ENCODE measurements at places on chromosomes 5 and 9.

- DNase-seq, result no peak
These were observed 36.4 kb downstream of the LARP1 start for GRCh38 chr5:154791535-154791934.

DNA sequence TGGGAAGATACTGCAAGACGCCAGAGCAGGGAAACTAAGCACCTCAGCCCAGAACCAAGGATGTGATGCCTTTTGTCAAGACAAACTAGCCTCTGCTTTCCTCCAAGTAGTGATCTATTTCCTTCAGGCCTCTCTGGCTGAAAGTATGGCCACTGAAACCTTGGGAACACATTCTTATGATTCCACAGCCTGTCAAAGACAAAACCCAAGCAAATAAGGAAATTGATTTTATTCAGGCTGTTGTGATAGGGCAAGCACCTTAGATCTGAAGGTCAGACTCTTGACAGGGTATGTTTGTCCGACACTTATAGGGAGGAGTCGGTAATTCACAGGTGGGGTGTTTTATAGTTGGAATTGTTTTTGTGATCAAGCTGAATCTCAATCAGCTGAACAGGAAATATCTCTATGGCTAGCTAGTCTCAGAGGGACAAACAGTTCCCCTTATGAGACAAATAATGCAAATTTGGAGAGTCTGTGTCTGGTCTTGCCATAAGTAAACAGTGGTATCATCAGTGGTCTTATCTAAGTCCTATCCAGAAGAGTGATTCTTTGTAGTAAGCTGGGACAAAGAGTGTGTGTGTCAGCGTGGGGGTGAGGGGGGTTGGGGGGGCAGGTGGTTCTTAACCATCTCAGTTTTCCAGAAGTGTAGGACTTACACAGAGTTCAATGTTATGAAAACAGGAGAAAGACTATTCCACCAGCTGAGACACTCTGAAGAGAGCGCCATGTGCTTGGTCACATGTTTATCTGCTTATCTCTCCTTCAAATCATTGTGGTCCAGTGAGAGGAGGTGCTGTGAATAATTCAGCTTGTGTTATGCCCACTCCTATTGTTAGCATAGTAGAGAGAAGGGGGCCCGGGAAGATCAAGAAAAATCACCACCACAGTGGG is 6.7 kb upstream of the ZCCHC10 start:
- DNase-seq, result no peak

DNA sequence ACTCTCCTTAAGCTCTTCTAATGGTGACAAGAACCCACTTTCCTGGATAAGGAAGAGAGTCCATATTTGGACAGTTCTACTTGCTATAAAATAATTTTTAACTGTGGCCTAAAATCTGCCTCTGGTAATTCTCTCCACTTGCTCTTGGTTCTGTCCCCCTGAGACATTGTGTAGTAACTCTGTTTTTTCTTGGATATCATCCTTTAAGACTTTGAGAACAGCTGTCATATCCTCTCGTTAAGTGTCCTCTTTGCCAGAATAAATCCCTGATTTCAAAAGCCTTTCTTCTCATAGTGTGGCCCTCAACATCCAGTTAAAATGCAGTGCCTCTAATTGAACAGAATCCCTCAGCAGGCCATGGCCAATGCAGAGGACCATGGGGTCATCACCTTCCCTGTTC is 101.5 kb downstream of the ARHGEF28 start:
- DNase-seq, result no peak

- DNase-seq, result no peak
These were observed 78.1 kb downstream of the GPR21 start for GRCh38 chr9:123111427-123112014.

- no peak for DNase-seq
These were observed 65.0 kb upstream of the DAP start for GRCh38 chr5:10825897-10826644.

- no peak for DNase-seq
These were observed 2.2 kb downstream of the HSD17B3 start for GRCh38 chr9:96299823-96300222.

DNA sequence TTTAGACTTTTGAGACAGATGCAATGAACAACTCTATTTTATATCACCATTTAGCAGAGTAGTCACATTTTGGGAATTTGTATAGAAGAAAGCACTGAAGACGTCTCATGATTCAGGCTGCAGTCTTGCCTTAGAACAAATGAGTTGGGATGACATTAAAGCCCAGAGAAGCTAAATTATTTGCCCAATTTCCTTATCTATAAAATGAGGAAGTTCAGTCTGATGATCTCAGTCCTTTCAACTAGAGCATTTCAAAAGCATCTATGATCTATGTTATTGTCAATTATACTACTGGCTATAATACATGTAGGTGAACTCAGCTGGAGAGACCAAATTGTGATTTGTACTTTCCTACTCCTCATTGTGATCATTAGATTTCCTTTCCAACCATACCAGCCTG is 154.1 kb downstream of the OSTF1 start:
- DNase-seq, result no peak

- DNase-seq, result no peak
These were observed 970.9 kb downstream of the EFNA5 start for GRCh38 chr5:106699796-106700195.

GRCh38 chr5:136924490-136924889 is 559.1 kb upstream of the TRPC7 start:
- no peak for DNase-seq

DNA sequence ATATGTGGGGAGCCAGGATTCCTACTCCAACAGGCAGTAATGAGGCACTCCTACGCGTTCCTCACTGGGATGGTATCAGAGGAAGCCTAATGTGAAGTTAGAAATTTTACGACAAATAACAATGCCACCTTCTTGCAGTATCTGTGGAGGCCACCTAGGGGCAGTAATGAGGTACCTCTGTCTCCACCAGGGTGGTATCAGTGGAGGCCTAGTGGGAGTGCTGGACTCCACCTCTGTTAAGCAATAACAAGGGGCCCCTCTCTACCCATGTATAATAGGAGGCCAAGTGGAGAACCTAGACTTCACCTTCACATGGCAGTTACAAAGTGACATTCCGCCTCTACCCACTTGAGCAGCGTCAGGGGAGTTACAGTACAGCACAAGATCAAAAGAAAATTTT is 147.9 kb downstream of the PLPPR1 start:
- no peak for DNase-seq

DNA sequence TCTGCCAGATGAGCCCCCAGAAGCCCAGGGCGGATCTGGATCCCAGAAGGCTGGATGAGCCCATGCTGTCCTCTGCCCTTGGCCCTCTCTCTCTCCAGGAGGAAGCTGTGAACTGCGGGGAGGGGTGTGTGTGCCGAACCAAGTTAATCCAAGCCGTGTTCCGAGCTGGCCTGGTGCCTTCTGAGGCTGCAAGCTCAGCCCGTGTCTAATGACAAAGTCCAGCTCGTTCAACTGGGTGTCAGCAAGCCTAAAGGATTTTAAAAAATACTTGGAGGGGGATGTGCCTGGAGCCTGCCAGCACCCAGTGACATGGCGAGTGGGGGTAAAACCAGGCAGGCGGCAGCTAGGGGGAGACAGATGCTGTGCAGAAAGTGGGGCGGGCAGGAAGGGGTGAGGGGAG is 8.0 kb downstream of the STC2 start:
- no peak for DNase-seq

DNA sequence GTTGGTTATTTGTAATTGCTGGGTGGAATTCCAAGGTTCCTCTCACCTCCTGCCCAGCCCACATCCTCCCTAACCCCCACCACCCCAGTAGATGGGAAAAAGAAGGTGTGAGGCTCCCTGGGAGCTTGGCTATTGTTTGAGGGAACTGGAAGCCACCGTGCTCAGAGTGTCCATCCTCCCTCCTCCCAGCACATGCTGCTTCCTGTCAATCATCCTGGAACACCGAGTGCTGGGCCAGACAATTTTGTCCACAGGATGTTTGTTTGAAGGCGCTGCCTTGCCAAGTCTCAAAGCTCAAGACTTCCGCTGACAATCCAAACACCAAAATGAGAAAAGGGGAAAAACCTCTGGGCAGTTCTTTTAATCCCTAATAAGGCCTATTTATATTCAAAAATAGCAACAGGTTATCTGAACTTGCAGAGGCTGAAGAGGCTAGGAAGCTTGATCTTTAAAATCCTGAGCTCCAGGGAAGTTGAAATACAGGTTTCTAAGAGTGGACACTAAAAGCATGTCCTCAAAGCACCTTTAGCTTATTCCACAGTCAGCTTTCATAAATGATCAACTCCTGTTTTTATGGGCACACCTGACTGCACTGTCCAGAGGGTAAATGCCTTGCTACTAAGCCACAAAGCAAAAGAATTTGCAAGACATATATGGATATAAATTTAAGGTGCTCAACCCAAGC is 286.7 kb downstream of the NFIB start:
- DNase-seq, result no peak

DNA sequence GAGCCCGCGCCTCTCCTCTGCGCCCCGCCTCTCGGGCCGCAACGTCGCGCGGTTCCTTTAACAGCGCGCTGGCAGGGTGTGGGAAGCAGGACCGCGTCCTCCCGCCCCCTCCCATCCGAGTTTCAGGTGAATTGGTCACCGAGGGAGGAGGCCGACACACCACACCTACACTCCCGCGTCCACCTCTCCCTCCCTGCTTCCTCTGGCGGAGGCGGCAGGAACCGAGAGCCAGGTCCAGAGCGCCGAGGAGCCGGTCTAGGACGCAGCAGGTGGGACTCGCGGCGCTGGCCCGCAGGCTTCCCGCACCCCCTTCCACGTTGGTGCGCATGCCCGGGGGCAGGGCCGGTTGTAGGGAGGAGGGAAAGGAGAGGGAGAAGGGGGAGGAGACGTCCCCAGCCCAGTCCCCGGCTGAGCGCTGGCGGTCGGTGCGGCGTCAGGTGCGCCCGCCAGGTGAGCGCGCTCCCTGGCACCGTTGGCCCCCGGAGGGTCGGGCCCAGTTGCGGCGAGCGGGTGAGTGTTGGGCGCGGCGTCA is at the start of gene OCLN:
Gene OCLN (plus strand): TSS at position 400 of the 532 bp plus-strand sequence. CDS start 11,455 bp downstream, outside the sequence.
- DNase-seq, result no peak

- peak; percentile 68 for DNase-seq
These were observed 1.6 kb downstream of the ELL2 start for GRCh38 chr5:95959888-95960666.

DNA sequence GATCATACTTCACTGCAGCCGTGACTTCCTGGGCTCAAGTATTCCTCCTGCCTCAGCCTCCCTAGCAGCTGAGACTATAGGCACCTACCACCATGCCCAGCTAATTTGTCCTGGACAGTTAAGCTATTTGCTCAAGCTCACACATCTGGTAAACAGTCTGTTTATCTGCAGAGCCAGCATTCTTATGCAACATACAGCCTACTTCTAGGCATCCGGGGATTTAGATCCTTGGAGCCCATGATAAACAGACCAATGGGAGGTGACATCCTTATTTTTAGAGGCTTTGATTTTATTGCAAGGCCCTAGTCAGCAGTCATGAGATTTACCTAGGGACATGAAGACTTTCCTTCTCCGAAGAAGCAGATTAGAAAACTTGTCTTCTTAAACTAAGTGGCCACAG is 21.0 kb downstream of the ATOX1 start:
- no peak for DNase-seq

DNA sequence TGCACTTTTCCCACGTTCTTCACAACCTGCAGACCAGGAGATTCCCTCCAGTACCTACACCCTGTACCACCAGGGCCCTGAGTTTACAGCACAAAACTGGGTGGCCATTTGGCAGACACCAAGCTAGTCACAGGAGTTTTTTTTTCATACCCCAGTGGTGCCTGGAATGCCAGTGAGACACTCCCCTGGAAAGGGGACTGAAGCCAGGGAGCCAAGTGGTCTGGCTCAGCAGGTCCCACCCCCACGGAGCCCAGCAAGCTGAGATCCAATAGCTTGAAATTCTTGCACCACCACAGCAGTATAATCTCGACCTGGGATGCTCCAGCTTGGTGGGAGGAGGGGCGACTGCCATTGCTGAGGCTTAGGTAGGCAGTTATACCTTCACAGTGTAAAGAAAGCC is 26.3 kb upstream of the SMC5 start:
- DNase-seq, result no peak

DNA sequence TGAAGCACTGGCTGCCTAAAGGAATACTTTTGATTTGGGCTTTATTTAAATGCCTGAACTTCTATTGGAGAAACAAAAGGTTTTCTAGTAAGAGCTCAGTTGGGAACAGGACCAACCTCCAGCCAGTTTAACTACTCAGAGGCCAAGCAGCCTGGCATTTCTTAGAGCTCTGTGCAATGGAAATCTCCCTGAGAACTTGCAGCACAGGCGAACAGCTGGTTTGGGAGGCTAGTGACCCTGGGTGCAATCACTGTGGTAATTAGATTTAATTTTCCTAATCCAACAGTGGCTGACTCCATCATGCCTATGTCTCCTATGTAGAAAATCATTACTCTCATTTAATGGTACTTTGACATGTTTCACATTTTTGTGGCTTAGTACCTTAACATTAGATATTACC is 1.0 kb upstream of the CDH6 start:
- no peak for DNase-seq

DNA sequence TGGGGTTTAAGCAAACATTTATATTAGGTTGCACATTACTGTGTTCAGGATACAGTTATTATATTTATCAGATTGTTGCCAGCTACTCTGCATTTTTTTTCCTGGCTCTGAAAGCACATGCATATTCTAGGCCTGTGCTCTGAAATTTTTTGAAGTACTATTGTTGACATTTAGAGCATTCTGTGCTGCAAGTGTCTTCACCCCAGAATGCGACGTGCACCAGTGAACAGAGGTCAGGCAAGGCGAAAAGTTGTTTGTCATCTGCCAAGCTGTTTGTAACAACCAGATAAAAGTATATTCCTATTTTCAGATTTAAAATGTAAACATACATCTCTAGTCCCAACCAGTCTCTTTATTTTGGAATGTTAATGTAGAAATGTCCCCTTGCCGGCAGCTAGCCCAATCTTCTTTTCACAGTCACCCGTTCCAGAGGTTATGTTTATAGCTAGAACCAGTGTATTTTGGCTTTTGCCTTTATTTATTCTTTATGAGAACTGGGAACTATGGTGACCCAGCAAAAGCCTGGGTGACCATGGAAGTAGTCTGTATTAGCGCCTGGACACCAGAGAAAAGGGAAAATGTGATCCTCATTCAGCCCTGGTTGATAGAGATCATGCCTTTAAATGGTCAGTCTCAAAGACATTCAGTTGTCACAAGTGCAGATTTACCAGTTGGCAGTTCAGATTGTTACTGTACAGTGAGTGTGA is 84.6 kb downstream of the NDUFAF2 start:
- no peak for DNase-seq

DNA sequence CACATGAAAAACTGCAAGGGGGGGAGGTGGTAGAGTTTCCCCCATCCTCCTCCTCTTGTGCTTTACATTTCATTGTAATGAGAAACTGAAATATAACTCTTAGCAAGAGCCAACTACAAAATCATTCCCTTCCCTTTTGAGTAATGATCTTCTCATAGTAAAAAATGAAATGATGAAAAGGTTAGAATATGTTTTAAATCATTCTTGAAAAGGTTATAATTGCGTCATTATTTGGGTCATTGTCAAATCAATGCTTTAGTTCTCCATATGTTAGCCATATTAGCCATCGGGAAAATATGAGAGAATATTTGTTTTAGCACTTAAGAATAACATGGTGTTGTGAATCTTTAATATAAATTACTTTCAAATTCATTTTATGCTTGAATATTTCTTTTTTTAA is 1185.0 kb upstream of the CDH18 start:
- DNase-seq, result no peak

GRCh38 chr9:22157276-22157675 is 148.2 kb upstream of the CDKN2B start:
- no peak for DNase-seq
